ENCODE measurements at places on chromosomes 12 and 14.

DNA sequence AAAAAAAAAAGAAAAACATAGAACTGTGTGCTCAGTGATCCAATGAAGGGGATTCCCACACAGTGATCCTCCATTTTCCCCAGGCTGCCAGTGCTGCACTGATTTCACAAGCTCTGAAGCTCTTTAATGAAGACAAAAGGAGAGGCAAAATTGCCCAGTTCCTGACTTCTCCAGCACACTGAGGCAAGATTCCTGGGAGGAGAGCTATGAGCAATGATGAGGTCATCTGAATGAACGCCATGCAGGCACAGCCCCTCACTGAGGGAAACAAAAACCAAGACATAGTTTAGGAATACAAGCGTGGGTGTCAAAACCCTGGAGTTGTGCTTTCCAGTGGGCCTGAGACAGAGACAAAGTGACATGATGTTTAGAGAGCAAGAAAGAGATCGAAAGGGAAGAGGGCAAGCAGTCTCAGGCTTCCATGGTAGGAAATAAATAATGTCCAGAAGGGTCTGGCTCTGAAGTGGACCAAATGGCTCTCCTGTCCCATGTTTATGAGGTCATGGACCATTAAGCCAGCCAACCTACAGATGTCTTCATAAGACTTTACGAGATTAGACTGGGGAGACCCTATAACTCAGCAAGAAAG is 40.9 kb upstream of the SMUG1 start:
- H3K36me3 ChIP-seq, result peaks cover 13% of the 10 kb centered on the region
- no peak for DNase-seq
- H3K27me3 ChIP-seq, result no peaks in the 10 kb centered on the region
- no peak overlapping the region for H3K27ac ChIP-seq
- no peak overlapping the region for H3K4me3 ChIP-seq
- H3K4me1 ChIP-seq, result peaks cover 7% of the 10 kb centered on the region

- peak overlapping the region; percentile 51 for H3K27ac ChIP-seq
- H3K27me3 ChIP-seq, result no peaks in the 10 kb centered on the region
- H3K4me1 ChIP-seq, result peaks cover 31% of the 10 kb centered on the region
- H3K4me3 ChIP-seq, result no peak overlapping the region
- no peak for DNase-seq
- H3K36me3 ChIP-seq, result peaks cover 61% of the 10 kb centered on the region
Measured at GRCh38 chr14:51942971-51943370, 46.4 kb upstream of the RTRAF start.

GRCh38 chr14:104135121-104135903 is 3.1 kb upstream of the KIF26A start:
- H3K4me1 ChIP-seq, result peaks cover 4% of the 10 kb centered on the region
- no peaks in the 10 kb centered on the region for H3K36me3 ChIP-seq
- no peak overlapping the region for H3K4me3 ChIP-seq
- H3K27me3 ChIP-seq, result peaks cover 28% of the 10 kb centered on the region
- H3K27ac ChIP-seq, result no peak overlapping the region

- no peak for DNase-seq
- H3K36me3 ChIP-seq, result peaks cover 20% of the 10 kb centered on the region
- no peak overlapping the region for H3K4me3 ChIP-seq
- no peaks in the 10 kb centered on the region for H3K27me3 ChIP-seq
- no peak overlapping the region for H3K27ac ChIP-seq
- no peaks in the 10 kb centered on the region for H3K4me1 ChIP-seq
Measured at GRCh38 chr12:125113789-125114188, 48.6 kb downstream of the AACS start.

GRCh38 chr14:55272387-55272786 is 1.2 kb downstream of the FBXO34 start:
- peak overlapping the region; percentile 94 for H3K27ac ChIP-seq
- peaks cover 58% of the 10 kb centered on the region for H3K4me1 ChIP-seq
- peaks cover 2% of the 10 kb centered on the region for H3K27me3 ChIP-seq
- peaks cover 8% of the 10 kb centered on the region for H3K36me3 ChIP-seq
- peak overlapping the region; percentile 90 for H3K4me3 ChIP-seq

- peaks cover 9% of the 10 kb centered on the region for H3K36me3 ChIP-seq
- no peak for DNase-seq
- H3K4me3 ChIP-seq, result no peak overlapping the region
- H3K4me1 ChIP-seq, result peaks cover 22% of the 10 kb centered on the region
- H3K27ac ChIP-seq, result no peak overlapping the region
Measured at GRCh38 chr14:67493092-67493717, 4.7 kb upstream of the TMEM229B start.

Measured in activated T-helper 1 cell treated with anti-CD3 and anti-CD28 coated beads, Interleukin-12 subunit alpha, Interleukin-12 subunit beta, Interleukin-2, Interleukin-4 antibody, amounts not matched to agents 30 ng/mL and 10 ng/mL and 1 ng/mL, durations not matched to agents 14 hours and 24 hours and 36 hours (primary cell).